ENCODE measurements at places on chromosomes 7 and 10.

DNA sequence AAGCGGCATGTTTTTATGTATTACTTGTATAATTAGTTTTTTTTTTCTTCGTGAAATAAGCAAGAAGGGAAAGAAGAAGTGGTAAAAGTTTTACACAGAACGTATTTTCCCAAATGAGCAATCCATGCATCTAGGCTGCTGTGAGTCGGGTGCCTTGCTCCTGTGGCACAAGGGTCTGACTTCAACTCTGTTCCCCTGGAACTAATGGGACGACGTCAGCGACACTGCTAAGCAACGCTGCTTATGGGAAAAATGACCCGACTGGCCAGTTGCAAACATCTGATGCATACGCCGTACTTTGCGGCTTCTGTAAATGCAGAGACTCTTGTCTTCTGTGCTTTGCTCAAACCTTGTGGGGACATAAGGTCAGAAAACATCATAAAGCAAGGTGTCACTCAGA is 66.3 kb downstream of the MPP7 start:
- no peak for DNase-seq

DNA sequence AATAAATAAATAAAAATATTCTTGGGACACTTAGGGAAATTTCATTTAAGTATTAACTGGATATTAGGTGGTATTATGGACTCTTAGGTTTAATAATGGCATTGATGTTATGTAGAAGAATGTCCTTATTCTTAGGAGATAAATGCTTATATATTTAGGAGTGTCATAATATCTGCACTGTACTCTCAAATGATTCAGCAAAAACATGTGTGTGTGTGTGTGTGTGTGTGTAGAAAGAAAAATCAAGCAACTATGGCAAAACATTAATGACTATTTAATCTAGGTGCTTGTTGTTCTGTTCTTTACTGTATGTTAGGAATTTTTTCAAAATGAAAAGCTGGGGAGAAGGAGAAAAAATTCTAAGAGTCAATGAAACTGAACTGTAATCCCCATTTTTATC is 3.9 kb downstream of the ASNS start:
- DNase-seq: no peak

DNA sequence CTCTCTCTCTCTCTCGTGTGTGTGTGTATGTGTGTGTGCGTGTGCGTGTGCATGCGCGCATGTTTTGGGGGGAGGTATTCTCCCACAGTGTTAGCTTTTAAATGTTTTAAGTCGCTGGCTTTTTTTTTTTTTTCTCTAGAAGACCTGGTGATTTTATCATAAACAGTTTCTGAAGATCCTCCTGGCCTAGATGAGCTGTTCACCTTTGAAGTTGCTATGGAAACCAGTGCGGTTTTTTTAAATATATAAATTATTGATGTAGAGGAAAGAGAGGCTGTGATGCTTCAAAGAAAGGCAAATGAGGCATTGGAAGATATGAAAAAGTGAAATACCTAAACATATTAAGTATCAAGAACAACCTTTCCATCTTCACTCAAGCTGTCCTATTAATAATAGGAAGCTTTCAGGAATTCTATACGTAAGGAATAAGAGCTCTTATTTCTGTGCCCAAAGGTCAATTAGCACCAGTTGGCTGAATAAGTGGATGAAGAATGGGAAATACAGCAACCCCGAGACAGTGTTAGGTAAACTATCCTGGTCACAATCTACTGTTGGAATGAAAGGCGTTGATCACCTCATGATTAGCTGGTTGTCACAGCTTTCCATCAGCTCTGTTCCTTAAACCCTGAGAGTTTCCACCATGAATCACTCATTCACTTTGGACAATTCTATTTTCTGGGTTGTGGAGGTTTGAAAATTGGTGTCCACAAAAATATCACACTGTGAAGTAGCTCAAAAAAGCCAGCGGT is 66.5 kb upstream of the SLC35G1 start:
- no peak for DNase-seq

GRCh38 chr7:66571568-66571967 is 57.1 kb upstream of the KCTD7 start:
- peak; percentile 20 for DNase-seq

GRCh38 chr7:81031243-81031642 is 112.4 kb upstream of the SEMA3C start:
- no peak for DNase-seq

DNA sequence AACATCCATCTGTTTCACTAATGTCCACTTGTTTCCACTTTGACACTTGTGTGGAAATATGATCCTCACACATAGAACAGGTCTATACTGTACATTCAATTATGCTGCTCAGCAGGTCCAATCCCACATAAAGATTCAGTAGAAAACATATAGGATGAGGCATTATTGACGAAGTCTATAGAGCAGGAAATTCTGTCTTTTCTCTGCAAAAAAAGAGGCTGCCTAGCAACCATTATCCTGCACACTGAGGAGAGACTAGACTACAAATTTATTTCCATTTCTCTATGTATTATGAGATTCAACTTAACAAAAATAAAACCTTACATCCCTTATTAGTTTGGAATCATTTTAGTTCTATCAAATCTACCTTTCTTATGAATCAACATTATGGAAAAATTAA is 204.6 kb upstream of the POM121L12 start:
- no peak for DNase-seq

GRCh38 chr10:43734716-43735115 is 86.0 kb upstream of the ZNF32 start:
- DNase-seq: no peak

GRCh38 chr10:78070726-78071125 is 37.1 kb downstream of the RPS24 start:
- no peak for DNase-seq

- no peak for DNase-seq
Measured at GRCh38 chr7:99597762-99598501, at the start of gene TMEM225B. Gene TMEM225B, plus strand, starts transcription at chr7:99598267. Its CDS starts 6,122 bp downstream, at chr7:99604389.

GRCh38 chr10:63241841-63242281 is 108.7 kb downstream of the NRBF2 start:
- no peak for DNase-seq

GRCh38 chr7:38393874-38394273 is 120.4 kb upstream of the TARP start:
- no peak for DNase-seq

DNA sequence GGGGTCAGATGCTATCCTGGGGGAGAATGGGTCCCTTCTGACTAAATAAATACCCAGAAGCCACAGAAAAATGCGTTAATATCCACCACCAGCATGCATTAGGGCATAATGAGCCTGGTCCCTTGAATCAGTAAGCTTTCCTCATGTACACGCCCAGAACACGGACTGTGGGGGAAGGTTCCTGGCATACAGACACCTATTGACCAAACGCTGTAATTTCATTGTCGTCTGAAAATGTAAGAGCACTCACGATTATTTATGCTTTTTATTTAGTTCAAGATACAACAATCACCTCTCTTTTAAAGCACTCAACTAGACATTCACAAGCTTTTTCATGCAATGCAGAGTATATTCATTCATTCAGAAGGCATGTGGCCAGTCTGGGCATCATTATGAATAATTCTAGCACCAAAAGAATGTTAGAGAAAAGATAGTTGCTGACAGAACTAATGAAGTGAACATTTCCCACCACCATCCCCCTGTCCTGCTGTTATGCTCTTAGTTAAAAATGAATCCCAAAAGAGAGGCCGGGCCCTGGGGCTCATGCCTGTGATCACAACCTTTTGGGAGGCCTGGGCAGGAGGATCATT is 101.0 kb downstream of the SVIL start:
- DNase-seq: peak; percentile 20

GRCh38 chr7:92809397-92809759 is 27.0 kb downstream of the CDK6 start:
- DNase-seq: no peak

DNA sequence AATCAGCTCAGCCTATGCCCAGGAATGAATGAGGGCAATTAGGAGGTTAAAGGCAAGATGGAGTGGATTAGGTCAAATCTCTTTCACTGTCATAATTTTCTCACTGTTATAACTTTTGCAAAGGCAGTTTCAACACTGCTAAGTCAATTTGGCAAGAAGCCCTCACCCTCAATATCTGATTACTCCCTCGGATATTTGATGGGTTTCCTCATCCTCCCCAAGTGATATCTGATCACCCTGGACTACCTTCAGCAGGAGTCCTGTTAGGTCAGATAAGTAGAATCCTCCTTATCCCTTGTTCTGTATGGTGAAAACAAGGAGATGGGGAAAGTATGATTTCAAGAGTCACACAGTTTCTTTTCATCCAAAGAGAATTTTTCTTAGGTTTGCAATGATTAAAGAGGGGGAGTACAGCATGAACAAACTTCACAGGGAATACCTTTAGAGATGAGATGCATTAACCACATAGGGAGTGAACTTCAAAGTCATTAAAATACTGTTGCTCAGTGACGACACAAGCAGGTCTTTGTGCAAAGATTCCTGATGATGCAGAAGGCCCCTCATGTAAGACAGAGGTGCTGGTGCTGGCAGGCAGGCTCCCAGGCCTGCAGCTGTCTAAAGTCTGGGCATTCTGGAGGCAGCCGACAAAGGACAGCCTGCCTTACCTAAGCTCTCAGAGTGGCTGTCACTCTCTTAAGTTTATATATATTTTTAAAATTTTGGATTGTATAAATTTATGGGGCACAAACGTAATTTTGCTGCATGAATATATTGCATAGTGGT is 75.4 kb upstream of the POM121L12 start:
- no peak for DNase-seq

- no peak for DNase-seq
Measured at GRCh38 chr7:31094271-31094670, 42.2 kb downstream of the ADCYAP1R1 start.

DNA sequence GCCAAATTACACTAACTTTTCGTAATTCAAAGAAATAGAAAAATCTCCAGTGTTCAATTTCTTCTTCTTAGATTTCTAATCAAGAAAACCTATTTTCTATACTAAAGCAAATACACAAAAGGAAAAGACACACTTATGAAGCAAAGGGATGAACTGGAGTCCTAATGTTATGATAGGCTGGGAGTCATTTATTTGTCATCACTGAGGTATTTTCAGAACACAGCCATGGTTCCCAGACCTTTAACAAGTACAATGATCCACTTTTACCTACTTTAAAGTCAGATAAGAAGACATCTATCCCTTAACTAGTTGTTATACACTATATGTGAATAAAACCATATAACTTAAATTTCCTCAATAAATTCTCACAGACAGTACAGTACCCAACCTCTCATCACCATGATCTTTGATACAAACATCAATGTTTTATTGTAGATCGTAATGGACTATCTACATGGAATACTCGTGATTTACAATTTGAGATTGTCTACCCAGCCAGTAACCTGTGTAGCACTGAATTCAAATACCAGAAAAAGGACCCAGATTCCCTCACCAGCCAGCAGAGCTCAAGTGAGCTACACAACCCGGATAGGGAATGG is 12.5 kb downstream of the ASNS start:
- peak; percentile 25 for DNase-seq

- no peak for DNase-seq
Measured at GRCh38 chr7:22860337-22860736, 37.7 kb upstream of the TOMM7 start.

DNA sequence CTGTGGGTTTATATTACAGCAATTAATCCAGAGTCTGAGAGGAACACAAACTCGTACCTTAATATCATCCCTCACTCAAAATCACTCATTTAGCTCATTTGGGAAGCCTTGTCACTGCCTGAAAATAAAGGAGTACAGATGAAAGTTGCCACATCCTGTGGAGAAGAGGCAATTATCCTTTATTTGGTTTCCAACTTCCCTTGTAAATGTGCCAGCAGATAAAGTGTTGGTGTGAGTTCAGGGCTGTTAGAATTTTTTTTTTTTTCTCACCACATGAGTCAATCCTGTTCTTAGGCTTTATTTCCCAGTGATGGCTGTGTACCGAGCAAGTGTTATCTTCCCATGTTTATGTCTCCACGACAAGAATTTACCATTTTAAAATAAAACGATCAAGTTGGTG is 99.0 kb upstream of the SMIM30 start:
- DNase-seq: no peak

DNA sequence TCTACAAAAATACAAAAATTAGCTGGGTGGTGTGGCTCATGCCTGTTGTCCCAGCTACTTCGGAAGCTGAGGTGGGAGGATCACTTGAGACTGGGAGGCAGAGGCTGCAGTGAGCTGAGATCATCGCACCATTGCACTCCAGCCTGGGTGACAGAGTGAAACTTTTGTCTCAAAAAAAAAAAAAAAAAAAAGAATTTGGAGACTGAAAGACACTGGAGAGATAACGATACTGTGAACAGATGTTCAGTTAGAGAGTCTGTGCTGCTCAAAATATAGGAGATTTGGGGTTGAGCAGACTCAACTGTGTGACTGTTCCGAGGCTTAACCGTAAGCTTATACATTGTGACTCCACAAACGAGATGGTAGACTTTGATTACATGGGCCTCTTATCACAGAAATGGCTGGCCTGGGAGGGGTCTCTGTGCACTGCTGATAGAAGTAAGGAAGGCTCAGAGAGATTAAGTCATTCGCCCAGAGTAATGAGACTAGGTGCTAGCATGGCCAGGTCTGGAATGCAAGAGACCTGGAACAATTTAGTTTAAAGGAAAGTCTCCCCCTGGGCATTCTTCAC is 19.4 kb downstream of the WBP1L start:
- DNase-seq: no peak

- no peak for DNase-seq
Measured at GRCh38 chr7:14766747-14767146, 135.8 kb downstream of the DGKB start.

DNA sequence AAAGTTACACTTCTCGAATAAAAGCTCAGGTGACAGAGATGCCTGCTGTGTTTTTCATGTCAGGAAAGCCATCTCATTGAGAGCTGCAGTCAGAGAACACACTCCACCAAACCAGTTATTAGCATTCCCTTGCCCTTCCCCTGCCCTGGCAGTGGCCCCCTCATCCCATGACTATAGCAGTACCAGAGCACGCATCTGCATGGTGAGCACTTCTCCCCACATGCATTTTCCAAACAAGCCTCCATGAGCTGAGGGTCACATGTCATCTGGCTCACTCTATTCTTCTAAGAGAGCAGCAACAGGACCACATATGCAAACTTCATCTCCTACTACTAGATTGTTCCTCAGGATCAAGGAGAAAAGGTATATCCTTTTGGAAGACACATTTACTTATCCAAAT is 42.4 kb upstream of the FGL2 start:
- DNase-seq: no peak

- DNase-seq: peak; percentile 13
Measured at GRCh38 chr7:131190146-131190545, 137.5 kb upstream of the MKLN1 start.
